Diencephalon (tissue), 1 donor: ENCODE measurements at places on chromosomes 11 and 22. TPM values are rescaled to one million over a fixed set of nuclear protein-coding genes. Genes with fewer than 3 reads are reported as not detected.

CDC42EP2 gene
- 8.1 TPM for total RNA-seq

PLEKHA7 gene
- total RNA-seq = 15.2 TPM

TUB gene
- 138 TPM for total RNA-seq

MOGAT2 gene
- not detected for total RNA-seq

EIF1AD gene
- 24.7 TPM for total RNA-seq

PYGM gene
- total RNA-seq = 2.3 TPM

GLB1L2 gene
- 3.2 TPM for total RNA-seq

SCGB1D2 gene
- total RNA-seq = not detected

GGT5 gene
- total RNA-seq = 1.6 TPM

CHORDC1 gene
- total RNA-seq = 62.5 TPM
